Upper lobe of left lung (tissue), 6 donors: ENCODE measurements at places on chromosomes 1 and 21.
A peak's percentile ranks its signal among the peaks of the same experiment; 100 is the strongest.

- no peak for DNase-seq
These were observed 125.9 kb upstream of the ZBTB40 start for GRCh38 chr1:22325531-22326371.

DNA sequence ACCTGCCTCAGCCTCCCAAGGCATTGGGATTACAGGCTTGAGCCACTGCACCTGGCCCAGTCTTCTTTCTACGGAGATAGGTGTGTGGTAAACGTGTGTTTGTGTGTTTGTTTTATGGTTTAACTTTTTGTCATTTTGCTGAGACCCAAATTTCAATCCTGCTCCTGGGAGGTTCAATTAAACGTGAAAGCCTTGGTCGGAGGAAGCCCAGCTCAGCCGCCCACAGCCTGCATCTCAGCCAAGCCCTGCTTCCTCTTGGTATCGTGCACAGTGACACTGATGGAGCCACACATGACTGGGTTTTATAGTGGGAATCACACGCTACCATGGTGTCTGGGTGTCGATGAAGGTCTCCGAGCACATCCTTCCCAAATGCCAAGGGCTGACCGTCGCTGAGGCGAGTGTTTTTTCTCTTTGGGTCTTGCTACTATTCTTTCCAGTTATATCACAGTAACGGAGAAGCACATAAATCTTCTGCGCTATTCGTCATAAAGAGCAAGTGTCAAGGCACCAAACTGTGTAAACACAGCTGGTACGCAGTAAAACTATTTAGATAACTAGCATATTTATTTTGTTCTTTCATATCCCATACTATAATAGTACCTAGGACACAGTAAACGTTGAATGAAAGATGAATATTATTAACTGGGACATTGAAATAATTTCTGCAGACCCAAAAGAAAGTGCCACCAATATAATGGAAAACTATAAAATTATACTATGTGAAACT, 39.3 kb downstream of the HLCS start:
- DNase-seq = no peak

DNA sequence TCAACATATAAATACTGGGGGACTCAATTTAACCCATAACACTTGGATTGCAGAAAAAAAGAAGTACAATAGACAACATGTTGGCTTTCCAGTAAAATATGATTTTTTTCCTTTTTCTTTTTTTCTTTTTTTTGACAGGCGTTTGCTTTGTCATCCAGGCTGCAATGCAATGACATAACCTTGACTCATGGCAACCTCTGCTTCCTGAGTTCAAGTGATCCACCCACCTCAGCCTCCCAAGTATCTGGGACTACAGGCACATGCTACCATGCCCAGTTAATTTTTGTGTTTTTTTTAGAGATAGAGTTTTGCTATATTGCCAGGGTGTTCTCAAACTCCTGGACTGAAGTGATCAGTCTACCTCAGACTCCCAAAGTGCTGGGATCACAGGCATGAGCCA, 1512.0 kb upstream of the PRMT6 start:
- no peak for DNase-seq

DNA sequence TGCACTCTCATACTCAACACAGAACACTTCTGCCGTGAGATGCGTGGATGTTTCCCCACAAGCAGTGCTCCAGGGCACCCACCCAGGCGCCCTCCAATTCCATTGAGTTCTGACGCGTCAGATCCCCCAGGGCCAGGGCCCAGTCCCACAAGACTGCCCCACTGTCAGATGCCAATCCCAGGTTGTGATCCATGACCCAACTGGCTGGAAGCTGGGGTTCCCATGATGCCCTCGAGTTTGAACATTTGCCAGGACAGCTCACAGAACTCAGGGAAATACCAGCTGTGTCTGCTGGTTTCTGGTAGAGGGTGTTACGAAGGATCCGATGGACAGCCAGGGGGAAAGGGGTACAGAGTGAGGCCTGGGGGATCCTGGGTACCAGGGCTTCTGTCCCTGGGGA, 58.4 kb downstream of the AGPAT3 start:
- no peak for DNase-seq

DNA sequence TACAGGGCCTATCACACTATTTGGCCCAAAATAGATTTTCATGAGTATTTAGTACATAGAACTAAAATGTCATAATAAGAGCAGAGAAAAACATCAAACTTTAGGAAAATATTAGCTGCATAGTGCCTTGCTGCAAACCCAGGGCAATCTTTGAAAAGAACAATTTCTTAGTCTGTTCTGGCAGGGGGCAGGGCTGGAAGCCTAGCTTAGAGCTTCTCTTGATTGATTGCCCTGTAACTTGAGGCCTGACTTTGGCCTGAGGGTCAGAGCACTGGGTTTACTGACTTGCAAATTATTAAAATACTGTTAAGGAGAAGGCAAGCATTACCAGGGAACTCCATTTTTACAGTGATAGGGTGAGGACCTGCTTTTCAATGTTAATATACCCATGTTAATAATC, 115.8 kb upstream of the SPAG17 start:
- no peak for DNase-seq

DNA sequence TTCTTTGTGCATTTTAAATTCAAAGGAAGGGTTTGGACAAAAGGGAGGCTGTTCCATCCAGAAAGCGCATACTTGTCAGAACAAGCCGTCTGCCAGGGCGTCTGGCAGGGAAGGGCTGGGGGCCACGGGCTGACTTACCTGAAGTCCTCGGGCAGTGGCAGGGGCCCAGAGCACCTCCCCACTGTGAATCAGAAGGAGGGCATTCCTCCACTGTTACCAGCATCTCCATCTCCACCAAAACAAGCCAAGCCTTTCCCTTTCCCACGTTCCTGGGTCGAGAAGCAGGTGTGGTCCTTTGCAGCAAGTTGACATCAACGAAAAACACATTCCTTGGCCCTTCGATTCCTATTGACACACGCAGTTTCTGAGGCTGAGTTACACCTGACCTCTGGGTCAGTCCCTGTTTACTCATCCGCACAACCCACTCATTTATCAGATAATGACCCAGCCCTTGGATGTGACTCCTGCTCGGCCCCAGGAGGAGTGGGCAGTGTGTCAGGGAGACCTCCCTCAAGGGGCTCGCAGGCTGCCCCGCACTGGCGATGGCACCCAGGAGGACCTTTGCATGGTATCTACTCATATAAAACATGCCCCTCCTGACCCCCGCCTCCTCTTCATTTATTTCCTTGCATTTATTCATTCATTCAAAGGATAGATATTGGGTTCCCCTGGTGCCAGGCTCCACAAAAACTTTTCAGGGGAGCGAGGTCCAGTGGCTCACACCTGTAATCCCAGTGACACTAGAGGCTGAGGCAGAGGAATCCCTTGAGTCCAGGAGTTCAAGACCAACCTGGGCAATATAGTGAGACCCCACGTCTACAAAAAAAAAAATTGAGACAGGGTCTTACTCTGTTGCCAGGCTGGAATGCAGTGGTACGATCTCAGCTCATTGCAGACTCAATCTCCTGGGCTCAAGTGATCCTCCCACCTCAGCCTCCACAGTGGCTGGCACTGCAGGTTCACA, 60.2 kb downstream of the TOMM20 start:
- DNase-seq = peak; percentile 42

GRCh38 chr1:77220687-77221463, 1.6 kb upstream of the PIGK start:
- no peak for DNase-seq

DNA sequence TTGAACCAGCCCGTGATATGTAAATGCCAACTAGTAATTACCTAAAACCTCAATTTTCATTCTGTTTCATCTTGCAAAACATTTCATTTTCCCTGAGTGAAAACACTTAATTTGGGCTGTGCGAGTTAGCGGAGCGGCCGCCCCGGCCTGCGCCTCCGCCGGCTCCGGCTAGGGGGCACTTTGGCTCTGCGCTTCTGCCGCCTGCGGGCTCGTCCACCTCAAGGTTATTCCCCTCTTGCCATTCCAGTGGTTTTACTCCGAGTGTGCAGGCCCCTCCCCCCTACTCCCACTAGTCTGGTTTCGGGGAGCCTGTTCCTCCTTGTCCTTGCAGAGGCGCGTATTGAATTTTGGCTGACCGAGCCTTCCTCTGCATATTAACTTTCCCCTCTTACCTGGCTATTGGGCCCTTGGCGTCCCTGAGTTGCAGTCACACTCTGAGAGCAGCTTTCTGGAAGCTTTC, 55.6 kb downstream of the PEX14 start:
- DNase-seq = peak; percentile 92

DNA sequence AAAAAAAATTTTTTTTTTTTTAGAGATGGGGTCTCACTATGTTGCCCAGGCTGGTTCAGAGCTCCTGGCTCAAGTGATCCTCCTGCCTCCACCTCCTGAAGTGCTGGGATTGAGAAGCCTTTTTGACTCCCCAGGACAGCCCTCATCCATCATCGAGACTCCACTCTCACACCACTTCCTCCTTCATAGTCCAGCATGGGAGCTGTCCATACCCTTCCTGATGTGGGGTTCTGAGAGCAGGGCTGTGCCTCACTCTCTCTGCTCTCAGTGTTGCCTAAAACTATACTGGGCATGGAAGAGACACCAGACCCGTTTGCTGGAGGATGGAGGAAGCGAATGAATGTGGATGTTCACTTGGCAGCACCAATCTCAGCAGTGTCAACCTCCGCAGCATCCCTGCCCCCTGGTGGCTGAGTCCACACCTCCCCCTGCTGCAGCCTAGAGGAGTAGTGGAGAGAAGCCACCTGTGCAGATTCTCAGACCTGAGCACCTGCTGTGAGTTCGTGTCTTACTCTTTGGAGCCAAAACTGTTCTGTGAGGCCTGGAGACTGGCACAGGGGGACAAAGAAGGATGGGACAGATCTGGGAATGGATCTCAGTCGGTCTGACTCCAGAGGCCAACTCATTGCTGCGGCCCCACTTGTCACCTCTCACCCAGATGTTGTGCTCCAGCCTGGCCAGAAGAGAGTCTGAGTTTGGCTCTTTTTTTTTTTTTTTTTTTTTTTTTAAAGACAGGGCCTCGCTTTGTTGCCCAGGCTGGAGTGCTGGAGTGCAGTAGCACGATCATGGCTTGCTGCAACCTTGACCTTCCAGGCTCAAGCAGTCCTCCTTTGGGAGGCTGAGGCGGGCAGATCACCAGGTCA, 17.7 kb downstream of the TINAGL1 start:
- no peak for DNase-seq

DNA sequence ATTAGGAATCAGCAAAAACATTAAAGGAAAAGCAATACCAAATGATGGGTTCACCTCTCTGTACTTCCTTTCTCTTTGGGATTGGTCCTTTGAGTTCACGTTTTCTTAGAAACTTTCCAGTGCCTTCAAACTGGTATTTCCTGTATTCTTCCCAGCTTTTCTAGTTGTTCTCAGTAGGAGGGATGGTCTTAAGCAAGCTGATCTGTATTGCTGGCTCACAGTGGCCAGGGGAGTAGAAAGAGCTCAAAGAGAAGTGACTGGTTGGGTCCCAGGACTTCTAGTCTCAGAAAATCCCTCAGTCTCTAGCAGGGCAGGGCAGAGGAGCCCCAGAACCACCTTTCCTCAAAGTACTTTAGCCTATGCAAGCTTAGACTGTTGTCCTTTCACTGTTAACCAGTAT, 10.1 kb upstream of the USP24 start:
- no peak for DNase-seq

- DNase-seq = no peak
These were observed 859 bp downstream of the NFASC start for GRCh38 chr1:204871405-204872037.

DNA sequence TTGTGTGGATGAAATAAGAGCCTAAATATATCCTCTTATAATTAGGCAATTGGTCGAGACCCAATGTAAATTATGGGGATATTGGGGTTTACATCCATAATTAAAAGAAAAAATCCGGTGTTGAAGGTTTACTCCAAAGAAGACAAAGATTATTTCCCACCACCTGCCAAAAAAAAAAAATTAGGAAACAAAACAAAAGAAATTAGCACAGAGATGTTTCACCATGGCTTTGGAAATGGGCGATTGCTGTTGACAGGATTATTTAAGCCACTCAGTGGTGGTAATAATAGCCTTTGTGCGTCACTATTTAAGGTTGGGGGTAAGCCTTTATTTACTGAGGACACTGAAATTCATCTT, 585 bp upstream of the GLRX2 start:
- DNase-seq = no peak

DNA sequence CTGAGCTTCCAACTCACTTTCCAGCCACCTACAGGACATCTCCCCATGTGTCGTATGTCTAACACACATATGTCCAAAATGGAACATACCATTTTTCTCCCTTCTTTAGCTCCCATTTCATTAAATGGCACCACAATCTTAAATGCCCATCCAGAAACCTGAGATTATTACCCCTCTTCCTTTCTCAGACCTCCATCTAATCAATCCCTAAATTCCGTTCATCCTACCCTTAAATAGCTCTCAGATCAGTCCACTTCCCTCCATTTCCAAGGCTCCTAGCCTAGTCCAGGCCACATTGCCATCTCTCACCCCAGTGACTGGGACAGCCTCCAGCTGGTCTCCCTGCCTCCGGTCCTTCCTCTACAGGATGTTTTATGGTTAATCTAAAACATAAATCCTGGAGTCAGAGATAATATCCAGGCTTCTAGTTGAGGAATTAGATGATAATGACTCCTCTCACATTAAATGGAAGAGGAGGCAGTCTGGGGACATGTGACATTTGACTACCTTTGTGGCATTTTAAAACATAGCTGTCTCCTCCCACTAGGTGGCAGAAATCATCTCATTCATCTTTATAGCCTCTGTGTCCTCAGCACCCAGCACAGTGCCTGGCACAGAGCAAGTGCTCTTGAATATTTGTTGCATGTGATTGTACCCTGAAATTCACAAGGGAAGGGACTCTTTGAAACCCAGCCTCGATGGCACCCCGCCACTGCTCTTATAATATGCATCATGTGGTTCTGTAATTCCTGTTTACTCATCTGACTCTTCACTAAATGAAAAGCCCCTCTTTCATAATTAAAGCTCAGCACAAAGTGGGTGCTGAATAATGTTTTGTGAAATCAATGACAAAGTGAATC, 102.3 kb downstream of the TMEM53 start:
- DNase-seq = no peak
